ENCODE measurements at places on chromosomes 12 and 14. TPM values are rescaled to one million over a fixed set of nuclear protein-coding genes. Genes with fewer than 3 reads are reported as not detected.

The KRT6C gene
- not detected for total RNA-seq

The TXNDC16 gene
- 2.8 TPM for total RNA-seq

The ZFHX2 gene
- not detected for total RNA-seq

The DNAH10 gene
- total RNA-seq, result 0.10 TPM

The NGB gene
- not detected for total RNA-seq

The LRP1 gene
- 28.8 TPM for total RNA-seq

The SLC2A3 gene
- 20.6 TPM for total RNA-seq

The SNW1 gene
- total RNA-seq, result 63.1 TPM

The GCH1 gene
- 1.3 TPM for total RNA-seq

The KCNJ8 gene
- total RNA-seq, result not detected

The FAM177A1 gene
- total RNA-seq, result 41.2 TPM

The ANKS1B gene
- total RNA-seq, result not detected

The RNF212B gene
- total RNA-seq, result not detected

The FAM186B gene
- total RNA-seq, result 0.29 TPM

The ESYT1 gene
- 193 TPM for total RNA-seq

The TTC9 gene
- total RNA-seq, result not detected

The REC8 gene
- 1.1 TPM for total RNA-seq

The MFAP5 gene
- total RNA-seq, result not detected

The ZNF664 gene
- 43.4 TPM for total RNA-seq

The USP44 gene
- total RNA-seq, result not detected

The HRK gene
- total RNA-seq, result not detected

The PLA2G1B gene
- total RNA-seq, result not detected

The RFLNA gene
- 1.7 TPM for total RNA-seq

The ACOT4 gene
- total RNA-seq, result 3.6 TPM

The ESRRB gene
- total RNA-seq, result not detected

The KRT83 gene
- not detected for total RNA-seq

The RAP1B gene
- 115 TPM for total RNA-seq

The KCNA5 gene
- not detected for total RNA-seq

The CIROP gene
- total RNA-seq, result not detected

The TAPBPL gene
- 18.9 TPM for total RNA-seq

The SERPINA9 gene
- total RNA-seq, result not detected

The FAM234B gene
- total RNA-seq, result 2.9 TPM

The INHBC gene
- total RNA-seq, result not detected

The POTEM gene
- 0.68 TPM for total RNA-seq

All from RPMI7951 (cell line).